ENCODE measurements at places on chromosomes 5 and 9. TPM values are rescaled to one million over a fixed set of nuclear protein-coding genes. Genes with fewer than 3 reads are reported as not detected.

DNA sequence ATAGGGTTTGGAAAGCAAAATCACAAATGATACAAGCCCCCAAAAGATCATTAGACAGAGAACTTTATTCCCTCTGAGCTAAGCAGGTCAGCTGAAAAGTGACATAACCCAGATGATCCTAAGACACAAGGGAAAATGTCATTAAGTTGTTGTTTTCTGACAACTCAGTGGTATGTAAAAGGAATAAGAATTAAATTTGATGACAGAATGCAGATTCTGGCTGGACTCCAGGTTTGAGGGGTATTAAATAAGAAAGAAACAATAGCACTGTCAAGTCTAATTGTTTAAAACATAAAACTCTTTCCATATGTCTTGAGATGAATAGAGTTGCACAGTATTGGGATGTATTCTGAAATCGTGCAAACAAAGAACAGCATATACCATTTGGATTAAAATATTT is 429.9 kb downstream of the CAAP1 start:
- H3K27ac ChIP-seq = no peak overlapping the region
- H3K4me3 ChIP-seq = no peak overlapping the region
- no peak for DNase-seq
- no peaks in the 10 kb centered on the region for H3K36me3 ChIP-seq
- H3K27me3 ChIP-seq = no peaks in the 10 kb centered on the region

The CCL21 gene
- total RNA-seq = not detected

The ASPN gene
- not detected for total RNA-seq

GRCh38 chr5:160312134-160312959 is at the start of gene CCNJL:
Gene CCNJL, minus strand, starts transcription at chr5:160312564. Its CDS starts 641 bp downstream, at chr5:160311923.
- peaks cover 34% of the 10 kb centered on the region for H3K4me1 ChIP-seq
- H3K27me3 ChIP-seq = no peaks in the 10 kb centered on the region

The CCNO gene
- total RNA-seq = 3.9 TPM

The IZUMO3 gene
- not detected for total RNA-seq

- H3K36me3 ChIP-seq = no peaks in the 10 kb centered on the region
- H3K4me1 ChIP-seq = peaks cover 11% of the 10 kb centered on the region
- peak overlapping the region; percentile 96 for H3K27ac ChIP-seq
These were observed 1.5 kb downstream of the NFIL3 start for GRCh38 chr9:91421971-91422757.

GRCh38 chr5:3484836-3485235 is 110.8 kb upstream of the IRX1 start:
- H3K4me3 ChIP-seq = no peak overlapping the region
- DNase-seq = no peak

Data from Caco-2 (cell line).